ENCODE measurements at places on chromosomes 4 and X.

DNA sequence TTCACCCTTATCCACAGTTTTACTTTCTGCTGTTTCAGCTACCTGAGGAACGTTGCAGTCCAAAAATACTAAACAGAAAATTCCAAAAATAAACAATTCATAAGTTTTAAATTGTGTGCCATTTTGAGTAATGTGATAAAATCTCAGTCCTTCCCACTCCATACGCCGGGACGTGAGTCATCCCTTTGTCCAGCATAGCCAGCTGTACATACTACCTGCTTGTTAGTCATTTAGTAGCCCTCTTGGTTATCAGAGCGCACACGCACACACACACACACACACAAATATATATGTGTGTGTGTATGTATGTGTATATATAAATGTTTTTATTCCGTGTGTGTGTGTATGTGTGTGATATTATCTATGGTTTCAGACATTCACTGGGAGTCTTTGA is 4.8 kb upstream of the CCSER1 start:
- DNase-seq = no peak

- DNase-seq = peak; percentile 89
Measured at GRCh38 chr4:17636696-17637622, 22.5 kb downstream of the MED28 start.

DNA sequence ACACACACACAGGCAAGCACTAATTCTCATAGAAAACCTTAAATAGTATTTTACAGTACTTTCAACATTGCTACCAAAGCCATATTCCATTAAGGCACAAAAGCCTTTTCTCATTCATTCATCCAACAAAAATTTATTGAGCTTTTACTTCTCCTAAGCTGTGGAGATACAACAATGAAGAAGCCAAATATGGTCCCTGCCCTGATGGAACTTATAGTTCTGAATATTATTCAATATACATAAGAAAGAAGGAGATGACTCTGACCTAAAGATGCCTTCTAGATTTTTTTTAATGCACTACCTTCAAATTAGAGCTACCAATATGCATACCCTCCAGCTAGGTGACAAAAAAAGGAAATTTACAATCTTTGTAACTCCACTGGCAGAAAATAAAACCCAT is 90.0 kb upstream of the WDR44 start:
- DNase-seq = no peak

- no peak for DNase-seq
Measured at GRCh38 chrX:39855748-39856129, 242.0 kb downstream of the BCOR start.

DNA sequence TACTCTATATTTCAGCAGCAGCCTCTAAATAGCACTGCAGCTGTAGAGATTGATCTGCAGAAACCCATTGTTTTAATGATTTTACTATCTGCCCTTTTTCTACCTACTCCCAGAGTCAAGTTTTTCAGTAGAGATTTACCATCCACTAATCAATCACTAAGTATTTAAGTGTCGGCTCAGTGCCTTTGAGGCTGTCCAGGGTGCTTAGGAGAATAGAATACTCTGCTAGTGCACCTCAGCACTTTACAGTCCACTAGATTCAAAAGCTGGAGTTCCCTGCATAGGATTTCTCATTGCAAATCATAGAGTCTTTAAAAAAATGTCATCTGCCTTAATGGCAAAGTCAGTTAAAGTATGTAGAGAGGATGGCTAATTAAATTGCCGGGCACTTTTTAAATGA is 29.6 kb upstream of the ANAPC4 start:
- DNase-seq = no peak

Data from head of caudate nucleus (tissue), 42 donors.